ENCODE measurements at places on chromosomes 3 and 15.

DNA sequence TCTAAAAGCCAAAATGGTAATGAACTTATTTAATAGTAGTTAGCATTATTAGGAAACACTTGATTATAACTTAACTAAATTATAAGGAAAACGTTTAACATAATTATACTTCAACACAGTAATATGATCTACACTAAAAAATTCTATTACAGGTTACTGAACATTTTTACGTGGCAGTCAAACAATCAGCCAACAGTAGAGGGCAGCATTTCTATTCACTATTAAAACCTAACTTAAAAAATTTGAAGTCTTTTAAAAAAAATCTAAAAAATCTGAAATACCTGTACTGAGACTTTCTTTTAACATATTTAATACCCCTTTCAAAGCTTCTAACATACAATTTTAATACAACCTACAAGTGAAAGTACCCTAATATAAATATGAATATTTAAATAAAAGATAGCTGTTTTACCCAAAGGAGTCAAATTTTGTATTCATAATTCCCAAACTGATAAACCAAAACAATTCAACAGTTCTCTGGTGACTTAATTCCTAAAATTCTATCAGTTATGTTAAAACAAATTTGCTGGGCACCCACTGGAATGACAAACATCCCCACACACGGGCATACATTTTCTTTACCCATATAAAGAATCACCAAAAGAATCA is 41.5 kb downstream of the DLG1 start:
- peak; percentile 8 for DNase-seq

GRCh38 chr3:36852071-36852470 is 87.7 kb upstream of the DCLK3 start:
- no peak for DNase-seq

DNA sequence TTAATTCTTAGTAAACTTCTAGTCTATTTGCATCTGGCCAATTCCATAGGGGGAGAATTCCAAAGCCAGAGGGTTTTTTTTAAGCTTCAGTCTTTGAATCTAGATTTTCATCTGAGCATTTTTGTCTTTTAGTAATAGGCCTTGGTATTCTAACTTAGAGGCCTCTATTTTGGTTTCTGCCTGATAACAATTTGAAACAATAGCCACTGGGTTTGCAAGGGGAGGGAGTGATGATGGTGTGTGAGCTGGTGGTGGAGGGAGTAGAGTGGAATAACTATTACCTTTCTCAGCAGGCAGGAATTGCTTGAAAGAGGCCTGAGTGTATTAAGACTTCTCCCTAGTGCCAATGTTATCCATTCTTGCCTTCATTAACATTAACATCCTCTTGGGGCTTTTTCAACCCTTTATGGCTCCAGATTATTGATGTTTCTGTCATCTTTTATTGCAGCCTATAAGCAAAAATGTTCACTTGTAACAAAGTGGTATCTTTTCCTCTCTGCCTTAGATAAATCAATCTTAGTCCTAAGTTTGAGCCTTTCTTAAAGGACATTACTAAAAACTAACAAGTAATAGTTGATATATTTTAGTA is 26.5 kb upstream of the TCF12 start:
- DNase-seq, result no peak

GRCh38 chr15:33533197-33533596 is 222.4 kb downstream of the RYR3 start:
- DNase-seq, result no peak

DNA sequence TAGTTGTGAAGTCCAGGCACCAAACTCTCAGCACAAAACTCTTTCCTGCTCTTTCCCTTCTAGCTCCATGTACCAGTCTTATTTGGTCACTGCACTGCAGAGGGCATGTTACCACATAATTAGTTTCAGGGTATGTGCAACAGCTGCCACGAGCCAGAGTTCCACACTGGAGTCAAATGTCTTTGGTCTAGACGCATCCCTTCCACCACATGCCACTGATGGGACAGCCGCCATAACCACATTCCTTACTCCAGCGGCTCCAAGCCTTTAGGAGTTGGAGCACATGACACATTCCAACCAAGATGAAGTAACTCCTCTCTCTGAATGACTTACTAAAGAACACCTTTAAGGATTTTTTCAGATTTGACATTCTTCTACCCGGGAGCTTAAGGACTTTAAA is 153.4 kb downstream of the ERC2 start:
- peak; percentile 25 for DNase-seq

Data from fibroblast of skin of left biceps (primary cell).